Karpas-422 (cell line): ENCODE measurements at places on chromosomes 1 and 21. TPM values are rescaled to one million over a fixed set of nuclear protein-coding genes. Genes with fewer than 3 reads are reported as not detected.

Gene IFT25
- total RNA-seq = 79.3 and 102 TPM in 2 replicates

Gene NIPAL3
- 22.7 and 40.8 TPM in 2 replicates for total RNA-seq

Gene OLFML3
- 0.18 and 0.26 TPM in 2 replicates for total RNA-seq

Gene INTS11
- total RNA-seq = 69.8 and 168 TPM in 2 replicates

Gene ACTL8
- total RNA-seq = 0.11 TPM in 1 of 2 replicates, not detected in the other

Gene LCE3D
- not detected in 2 replicates for total RNA-seq

Gene TEKT2
- 0.86 and 1.7 TPM in 2 replicates for total RNA-seq

Gene PPOX
- total RNA-seq = 37.0 and 60.8 TPM in 2 replicates

Gene TRIM45
- not detected in 2 replicates for total RNA-seq

Gene NECTIN4
- not detected in 2 replicates for total RNA-seq

Gene ZNF593OS
- 0.18 TPM in 1 of 2 replicates, not detected in the other for total RNA-seq

Gene TTC39A
- total RNA-seq = not detected in 2 replicates

Gene HPCA
- total RNA-seq = not detected in 2 replicates

Gene ST6GALNAC5
- not detected in 2 replicates for total RNA-seq

Gene GREM2
- total RNA-seq = not detected in 2 replicates

Gene NCF2
- 7.0 and 13.5 TPM in 2 replicates for total RNA-seq

Gene CFHR4
- total RNA-seq = not detected in 2 replicates

Gene FCMR
- total RNA-seq = not detected in 2 replicates

Gene CYP4X1
- not detected in 2 replicates for total RNA-seq

Gene PIAS3
- 13.5 and 16.8 TPM in 2 replicates for total RNA-seq

Gene CDC7
- total RNA-seq = 8.6 and 16.1 TPM in 2 replicates

Gene LYSMD1
- 2.1 and 6.6 TPM in 2 replicates for total RNA-seq

Gene PAQR6
- 7.6 and 10.0 TPM in 2 replicates for total RNA-seq

Gene SMYD3
- total RNA-seq = 67.1 and 88.8 TPM in 2 replicates

Gene FASLG
- not detected in 2 replicates for total RNA-seq

Gene PLD5
- total RNA-seq = not detected in 2 replicates

Gene PLA2G2F
- not detected in 2 replicates for total RNA-seq

Gene C1orf159
- 10.2 and 10.4 TPM in 2 replicates for total RNA-seq

Gene KRTAP19-3
- total RNA-seq = not detected in 2 replicates

Gene ABCA4
- 0.25 TPM in 1 of 2 replicates, not detected in the other for total RNA-seq
